ENCODE measurements at places on chromosomes 5 and 9. TPM values are rescaled to one million over a fixed set of nuclear protein-coding genes. Genes with fewer than 3 reads are reported as not detected.

DNA sequence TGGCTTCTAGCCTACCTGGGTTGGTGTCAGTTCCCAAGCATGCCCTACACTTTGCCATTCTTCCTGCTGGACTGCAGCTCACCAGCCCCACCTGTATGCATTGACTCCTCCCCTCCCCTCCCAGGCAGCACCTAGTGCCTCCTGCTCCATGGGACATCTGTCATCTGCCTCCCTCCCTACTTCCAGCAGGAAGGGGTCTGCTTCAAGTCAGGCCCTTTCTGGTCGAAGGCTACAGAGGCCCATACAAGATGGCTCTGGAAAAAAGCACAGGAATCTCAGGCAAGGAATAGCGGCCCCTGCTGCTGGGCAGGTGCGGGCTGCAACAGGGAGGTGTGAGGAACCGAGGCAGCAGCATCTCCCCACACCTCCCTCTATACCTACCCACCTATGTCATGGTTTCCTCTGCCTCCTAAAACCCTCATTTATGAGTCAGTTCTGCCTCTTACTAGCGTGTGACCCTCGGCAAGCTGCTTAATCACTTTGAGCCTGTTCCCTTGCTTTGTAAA lies 19.7 kb downstream of the WWC1 start:
- peak overlapping the region; percentile 6 for H3K27ac ChIP-seq
- no peaks in the 10 kb centered on the region for H3K27me3 ChIP-seq
- no peak overlapping the region for H3K4me3 ChIP-seq
- peaks cover 52% of the 10 kb centered on the region for H3K4me1 ChIP-seq
- no peaks in the 10 kb centered on the region for H3K36me3 ChIP-seq

DNA sequence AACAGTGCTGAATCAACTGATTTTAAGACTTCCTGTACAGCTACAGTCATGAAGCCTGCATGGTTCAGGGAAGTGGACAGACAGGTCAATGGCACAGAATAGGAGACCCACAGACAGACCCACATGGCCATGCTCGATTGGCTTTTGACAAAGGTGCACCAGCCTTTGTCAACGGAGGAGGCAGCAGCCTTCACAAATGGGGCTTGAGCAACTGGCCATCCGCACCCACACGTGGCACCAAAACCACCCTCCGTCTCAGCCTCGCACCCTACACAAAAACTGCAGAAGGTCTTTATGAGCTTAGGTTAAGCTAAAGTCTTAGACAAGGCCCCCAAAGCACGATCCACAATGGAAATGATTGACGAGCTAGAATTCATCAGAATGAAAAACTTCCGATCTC lies 59.5 kb upstream of the UBAC1 start:
- no peak overlapping the region for H3K4me3 ChIP-seq
- H3K36me3 ChIP-seq, result no peaks in the 10 kb centered on the region
- H3K4me1 ChIP-seq, result peaks cover 9% of the 10 kb centered on the region
- no peak overlapping the region for H3K27ac ChIP-seq
- H3K27me3 ChIP-seq, result no peaks in the 10 kb centered on the region

GRCh38 chr5:134142052-134142451 lies 27.6 kb downstream of the TCF7 start:
- no peak overlapping the region for H3K27ac ChIP-seq
- H3K27me3 ChIP-seq, result no peaks in the 10 kb centered on the region
- no peak for DNase-seq
- H3K36me3 ChIP-seq, result peaks cover 9% of the 10 kb centered on the region
- H3K4me3 ChIP-seq, result no peak overlapping the region

DNA sequence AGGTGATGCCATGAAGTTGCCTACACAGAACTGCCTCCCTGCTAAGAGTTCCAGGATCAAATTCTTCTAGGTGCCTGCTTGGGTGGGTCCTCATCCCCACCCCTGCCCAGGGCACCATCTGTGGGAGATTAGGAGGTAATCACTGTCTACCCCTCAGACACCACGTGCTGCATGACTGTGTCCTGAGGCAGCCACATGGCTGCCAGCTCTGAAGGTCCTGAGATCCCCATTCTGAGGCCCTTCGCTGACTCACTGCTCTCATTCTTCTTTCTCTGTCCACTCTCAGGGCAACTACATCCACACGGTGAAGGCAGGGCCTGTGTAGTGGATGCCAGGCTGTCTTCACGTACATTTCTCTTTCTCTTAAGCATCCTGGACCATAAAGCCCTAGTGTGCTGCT lies 222.9 kb upstream of the ANKRD55 start:
- DNase-seq, result no peak
- H3K27ac ChIP-seq, result no peak overlapping the region
- no peak overlapping the region for H3K4me3 ChIP-seq
- peaks cover 10% of the 10 kb centered on the region for H3K4me1 ChIP-seq

MYOT gene
- total RNA-seq, result 0.81 TPM

PDCD1LG2 gene
- 2.6 TPM for total RNA-seq

AJM1 gene
- 0.83 TPM for total RNA-seq

INSL6 gene
- not detected for total RNA-seq

FRRS1L gene
- 0.33 TPM for total RNA-seq

DNA sequence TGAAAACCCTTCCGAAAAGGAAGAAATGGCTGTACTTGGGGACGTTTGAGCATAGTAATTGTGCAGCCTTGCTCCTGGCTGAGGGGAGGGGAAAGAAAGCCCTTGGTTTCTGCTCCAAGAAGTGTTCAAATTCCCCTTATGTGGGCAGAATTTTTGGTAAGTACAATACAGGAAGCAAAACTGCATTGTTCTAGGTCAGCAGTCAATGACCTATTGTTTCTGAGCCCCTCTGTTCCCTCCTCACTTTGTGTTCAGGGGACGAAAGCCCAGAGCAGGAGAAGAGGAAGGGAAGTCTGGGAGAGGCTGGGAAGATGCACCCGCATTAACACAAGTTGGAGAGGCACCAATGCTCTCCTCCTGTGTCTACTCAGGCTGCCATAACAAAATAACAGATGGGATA lies 11.9 kb downstream of the BASP1 start:
- no peak for DNase-seq
- peak overlapping the region; percentile 70 for H3K27ac ChIP-seq
- H3K4me3 ChIP-seq, result no peak overlapping the region
- peaks cover 5% of the 10 kb centered on the region for H3K4me1 ChIP-seq
- no peaks in the 10 kb centered on the region for H3K36me3 ChIP-seq
- no peaks in the 10 kb centered on the region for H3K27me3 ChIP-seq

DNA sequence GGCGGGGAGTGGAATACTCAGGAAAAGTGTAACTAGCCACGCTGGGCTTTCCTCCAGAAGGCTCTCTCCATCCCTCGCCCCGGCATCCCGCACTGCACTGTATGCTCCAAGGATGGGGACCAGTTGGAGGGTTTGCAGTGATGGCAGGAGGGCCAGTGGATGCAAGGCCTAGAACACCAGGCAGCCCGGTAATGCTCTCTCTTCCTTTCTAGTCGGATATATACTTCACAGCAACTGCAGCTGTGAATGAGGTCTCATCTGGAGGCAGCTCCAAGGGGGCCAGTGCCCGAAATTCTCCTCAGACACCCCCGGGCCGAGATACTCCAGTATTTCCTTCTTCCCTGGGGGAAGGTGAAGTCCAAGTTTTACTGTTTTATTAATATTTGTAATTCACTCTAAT lies 10.0 kb upstream of the SLC2A8 start:
- peaks cover 7% of the 10 kb centered on the region for H3K4me1 ChIP-seq
- no peak for DNase-seq
- no peak overlapping the region for H3K4me3 ChIP-seq
- no peaks in the 10 kb centered on the region for H3K27me3 ChIP-seq
- H3K27ac ChIP-seq, result no peak overlapping the region

DNA sequence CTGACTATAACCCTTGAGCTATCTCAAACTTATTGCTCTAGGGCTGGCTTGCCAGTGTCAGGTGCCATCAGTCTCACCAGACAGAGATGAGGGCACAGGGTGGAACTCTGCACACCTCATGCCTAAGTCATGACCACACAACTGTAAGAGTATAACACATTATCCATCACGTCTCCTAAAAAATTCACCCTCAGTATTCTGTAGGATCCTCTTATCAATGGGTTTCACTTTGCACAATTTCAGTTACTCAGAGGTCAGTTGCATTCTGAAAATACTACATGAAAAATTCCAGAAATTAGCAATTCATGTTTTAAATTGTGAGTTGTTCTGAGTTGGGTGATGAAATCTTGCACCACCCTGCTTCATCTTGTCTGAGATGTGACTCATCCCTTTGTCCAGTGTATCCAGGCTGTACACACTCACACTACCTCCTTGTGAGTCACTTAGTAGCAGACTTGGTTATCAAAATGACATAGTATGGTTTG lies 690.9 kb upstream of the CDH18 start:
- no peaks in the 10 kb centered on the region for H3K4me1 ChIP-seq
- no peak overlapping the region for H3K4me3 ChIP-seq
- H3K27me3 ChIP-seq, result no peaks in the 10 kb centered on the region
- no peaks in the 10 kb centered on the region for H3K36me3 ChIP-seq

DNA sequence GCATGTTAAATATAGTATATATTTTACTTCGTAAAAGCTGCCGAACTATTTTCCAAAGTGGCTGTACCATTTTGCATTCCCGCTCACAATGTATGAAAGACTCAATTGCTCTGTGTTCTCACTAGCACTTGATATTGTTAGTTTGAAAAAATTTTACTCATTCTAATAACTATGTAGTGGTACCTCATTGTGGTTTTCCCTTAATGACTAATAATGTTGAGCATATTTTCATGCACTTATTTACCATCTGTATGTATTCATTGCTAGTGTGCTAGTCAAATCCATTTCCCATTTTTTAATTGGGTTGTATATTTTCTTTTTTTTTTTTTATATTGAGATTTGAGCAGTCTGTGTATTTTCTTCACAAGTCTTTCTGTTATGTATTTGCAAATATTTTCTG lies 58.4 kb downstream of the RANBP17 start:
- no peak overlapping the region for H3K4me3 ChIP-seq
- no peak overlapping the region for H3K27ac ChIP-seq
- no peaks in the 10 kb centered on the region for H3K27me3 ChIP-seq
- no peaks in the 10 kb centered on the region for H3K36me3 ChIP-seq
- no peak for DNase-seq
- no peaks in the 10 kb centered on the region for H3K4me1 ChIP-seq

DNA sequence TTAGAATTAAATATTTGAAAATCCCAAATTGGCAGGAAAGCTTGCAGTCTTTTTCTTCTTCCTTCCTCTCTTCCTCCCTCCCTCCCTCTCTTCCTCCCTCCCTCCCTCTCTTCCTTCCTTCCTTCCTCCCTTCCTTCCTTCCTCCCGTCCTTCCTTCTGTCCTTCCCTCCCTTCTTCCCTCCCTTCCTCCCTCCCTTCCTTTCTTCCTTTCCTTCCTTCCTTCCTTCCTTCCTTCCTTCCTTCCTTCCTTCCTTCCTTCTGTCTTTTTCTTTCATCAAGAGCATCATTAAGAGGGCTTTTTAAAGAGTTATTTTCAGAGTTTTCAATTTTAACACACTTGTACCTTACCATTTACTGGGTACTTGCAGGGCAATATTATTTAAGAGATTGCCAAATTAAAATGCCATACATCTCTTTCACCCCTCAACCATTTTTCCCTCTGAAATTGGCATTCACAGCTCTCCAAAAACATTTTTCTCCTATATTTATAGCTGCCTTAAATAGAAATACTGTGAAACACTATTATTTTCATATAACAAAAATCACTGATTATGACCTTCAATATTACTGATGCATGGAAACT lies 99.2 kb upstream of the C6 start:
- no peaks in the 10 kb centered on the region for H3K4me1 ChIP-seq
- no peak overlapping the region for H3K4me3 ChIP-seq
- H3K36me3 ChIP-seq, result no peaks in the 10 kb centered on the region

N4BP3 gene
- 5.9 TPM for total RNA-seq

GRCh38 chr9:33463151-33463550 lies 10.6 kb downstream of the NOL6 start:
- no peak overlapping the region for H3K4me3 ChIP-seq
- no peak overlapping the region for H3K27ac ChIP-seq
- no peak for DNase-seq
- H3K4me1 ChIP-seq, result no peaks in the 10 kb centered on the region

- H3K4me3 ChIP-seq, result no peak overlapping the region
- peaks cover 17% of the 10 kb centered on the region for H3K4me1 ChIP-seq
- peak; percentile 45 for DNase-seq
- no peaks in the 10 kb centered on the region for H3K36me3 ChIP-seq
- peak overlapping the region; percentile 25 for H3K27ac ChIP-seq
Observed at GRCh38 chr9:130815242-130815808, 19.7 kb upstream of the ABL1 start.

DNA sequence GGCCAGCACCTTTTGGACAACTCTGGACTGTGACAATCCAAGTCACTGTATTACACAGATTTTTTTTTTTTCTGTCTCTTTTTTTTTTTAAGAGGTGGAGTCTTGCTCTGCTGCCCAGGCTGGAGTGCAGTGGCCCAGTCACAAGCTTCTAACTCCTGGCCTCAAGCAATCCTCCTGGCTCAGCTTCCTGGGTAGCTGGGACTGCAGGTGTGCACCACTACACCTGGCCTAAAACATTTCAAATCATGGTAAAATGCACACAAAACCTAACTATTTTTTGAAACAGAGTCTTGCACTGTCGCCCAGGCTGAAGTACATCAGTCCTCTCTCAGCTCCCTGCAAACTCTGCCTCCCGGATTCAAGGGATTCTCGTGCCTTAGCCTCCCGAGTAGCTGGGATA lies 7.2 kb upstream of the N4BP3 start:
- no peak overlapping the region for H3K27ac ChIP-seq
- H3K4me1 ChIP-seq, result peaks cover 21% of the 10 kb centered on the region
- H3K27me3 ChIP-seq, result no peaks in the 10 kb centered on the region
- no peak for DNase-seq
- no peak overlapping the region for H3K4me3 ChIP-seq

- H3K4me3 ChIP-seq, result no peak overlapping the region
- peak overlapping the region; percentile 99 for H3K27ac ChIP-seq
- peaks cover 41% of the 10 kb centered on the region for H3K4me1 ChIP-seq
- no peaks in the 10 kb centered on the region for H3K36me3 ChIP-seq
- DNase-seq, result no peak
Observed at GRCh38 chr9:110746211-110746930, 77.8 kb downstream of the MUSK start.

PRRX2 gene
- total RNA-seq, result 5.6 TPM

FOXD4L6 gene
- not detected for total RNA-seq

DNA sequence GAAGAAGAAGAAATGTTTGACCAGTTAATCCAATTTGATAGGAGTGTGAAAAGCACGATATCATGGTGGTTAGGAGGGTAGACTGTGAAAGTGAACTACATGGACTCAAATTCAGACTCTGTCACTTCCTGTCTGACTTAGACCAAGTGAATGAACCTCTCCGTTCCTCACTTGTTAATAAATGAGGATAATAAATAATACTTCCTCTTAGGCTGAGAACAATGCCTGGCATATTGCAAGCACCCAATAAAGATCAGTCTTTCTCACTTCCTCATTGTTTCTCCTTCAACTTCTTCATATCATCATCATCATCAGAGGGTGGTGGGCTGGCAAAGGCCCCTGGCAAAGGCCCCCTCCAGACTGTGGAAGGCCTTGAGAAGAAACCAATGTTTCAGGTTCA lies 148.7 kb downstream of the CDK5RAP2 start:
- no peaks in the 10 kb centered on the region for H3K27me3 ChIP-seq
- H3K27ac ChIP-seq, result no peak overlapping the region
- no peak for DNase-seq
- no peak overlapping the region for H3K4me3 ChIP-seq
- H3K36me3 ChIP-seq, result no peaks in the 10 kb centered on the region
- peaks cover 7% of the 10 kb centered on the region for H3K4me1 ChIP-seq

PPP3R2 gene
- total RNA-seq, result not detected

CNTNAP3 gene
- 8.0 TPM for total RNA-seq

Measured in thyroid gland (tissue), 4 donors.